ENCODE measurements at places on chromosomes 4 and X. TPM values are rescaled to one million over a fixed set of nuclear protein-coding genes. Genes with fewer than 3 reads are reported as not detected.

TCEAL2 gene
- total RNA-seq: 24.2 TPM

DLG3 gene
- total RNA-seq: 27.0 TPM

APLN gene
- total RNA-seq: 0.98 TPM

UBE2D3 gene
- total RNA-seq: 400 TPM

DNA sequence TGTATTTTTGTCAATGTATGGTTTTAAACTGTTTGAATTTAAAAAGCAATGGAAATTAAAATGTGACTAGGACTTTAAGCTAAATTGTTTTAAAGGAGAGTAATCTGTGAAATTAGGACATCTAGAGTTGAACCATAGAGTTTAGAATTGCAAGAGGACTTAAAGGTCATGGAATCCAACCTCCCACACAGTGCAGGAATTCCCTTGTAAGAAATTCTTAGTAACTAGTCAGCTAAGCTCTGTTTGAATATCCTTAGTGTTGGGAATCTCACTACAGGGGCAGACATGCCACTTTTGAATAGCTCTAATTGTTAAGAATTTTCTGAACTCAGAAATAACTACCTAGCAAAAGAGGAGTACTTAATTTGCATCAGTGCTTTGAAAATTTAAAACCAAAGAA is 292.9 kb downstream of the IL1RAPL1 start:
- H3K27ac ChIP-seq: no peak overlapping the region
- no peak for DNase-seq
- H3K4me1 ChIP-seq: no peaks in the 10 kb centered on the region
- no peaks in the 10 kb centered on the region for H3K27me3 ChIP-seq
- H3K36me3 ChIP-seq: no peaks in the 10 kb centered on the region
- no peak overlapping the region for H3K4me3 ChIP-seq

DNA sequence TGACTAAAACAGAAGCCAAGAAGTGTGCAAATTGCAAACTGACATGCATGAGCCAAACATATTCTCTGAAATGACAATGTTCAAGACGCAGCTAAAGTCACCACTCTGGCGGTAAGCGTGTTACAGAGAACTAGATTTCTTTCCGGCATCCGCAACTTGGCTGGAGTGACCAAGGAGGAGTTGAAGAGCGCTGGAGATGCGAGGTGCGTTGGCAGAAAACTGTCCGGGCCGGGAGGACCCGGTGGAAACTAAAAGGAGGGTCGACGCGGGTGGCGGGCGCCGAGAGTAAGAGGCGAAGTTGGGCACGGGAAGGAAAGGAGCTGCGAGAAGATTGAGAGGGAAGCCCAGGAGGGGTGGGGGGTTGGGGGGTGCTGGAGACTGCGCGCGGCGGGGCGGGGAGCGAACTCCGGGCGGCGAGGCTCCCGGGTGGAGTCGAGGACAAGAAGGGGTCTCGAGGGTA is 807 bp downstream of the SEL1L3 start:
- peak overlapping the region; percentile 68 for H3K4me3 ChIP-seq
- H3K27me3 ChIP-seq: peaks cover 10% of the 10 kb centered on the region
- H3K4me1 ChIP-seq: peaks cover 36% of the 10 kb centered on the region
- no peaks in the 10 kb centered on the region for H3K36me3 ChIP-seq
- peak overlapping the region; percentile 60 for H3K27ac ChIP-seq

- H3K27me3 ChIP-seq: no peaks in the 10 kb centered on the region
- H3K36me3 ChIP-seq: no peaks in the 10 kb centered on the region
- DNase-seq: no peak
- H3K27ac ChIP-seq: no peak overlapping the region
Measured at GRCh38 chrX:129996120-129996519, 13.7 kb downstream of the BCORL1 start.

FGFRL1 gene
- total RNA-seq: 22.0 TPM

- H3K4me1 ChIP-seq: no peaks in the 10 kb centered on the region
- H3K36me3 ChIP-seq: no peaks in the 10 kb centered on the region
- no peak overlapping the region for H3K27ac ChIP-seq
- no peaks in the 10 kb centered on the region for H3K27me3 ChIP-seq
Measured at GRCh38 chr4:150387981-150388380, 194.0 kb upstream of the MAB21L2 start.

DNA sequence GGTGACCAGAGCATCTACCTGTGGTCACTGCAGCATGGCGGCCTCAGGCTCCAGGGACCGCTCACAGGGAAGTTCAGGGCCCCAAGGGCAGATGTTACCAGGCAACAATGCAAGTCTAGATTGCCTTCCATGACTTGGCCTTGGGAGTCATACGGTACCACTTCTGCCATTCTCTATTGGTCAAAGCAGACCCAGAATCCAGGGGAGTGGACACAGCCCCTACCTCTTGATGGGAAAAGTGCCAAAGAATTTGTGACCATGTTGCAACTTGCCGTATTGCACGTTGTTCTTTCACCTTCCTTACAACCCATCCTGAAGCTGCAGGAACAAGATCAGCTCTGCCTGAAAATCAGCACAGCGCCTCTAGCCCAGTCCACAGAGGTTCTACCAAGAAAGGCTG is 111.1 kb downstream of the IRF2 start:
- no peak overlapping the region for H3K4me3 ChIP-seq
- H3K27me3 ChIP-seq: no peaks in the 10 kb centered on the region
- H3K4me1 ChIP-seq: peaks cover 6% of the 10 kb centered on the region
- DNase-seq: no peak
- H3K27ac ChIP-seq: no peak overlapping the region

- no peaks in the 10 kb centered on the region for H3K27me3 ChIP-seq
- H3K4me1 ChIP-seq: no peaks in the 10 kb centered on the region
- H3K36me3 ChIP-seq: no peaks in the 10 kb centered on the region
- H3K27ac ChIP-seq: no peak overlapping the region
Measured at GRCh38 chr4:26130841-26131432, 189.9 kb upstream of the RBPJ start.

DNA sequence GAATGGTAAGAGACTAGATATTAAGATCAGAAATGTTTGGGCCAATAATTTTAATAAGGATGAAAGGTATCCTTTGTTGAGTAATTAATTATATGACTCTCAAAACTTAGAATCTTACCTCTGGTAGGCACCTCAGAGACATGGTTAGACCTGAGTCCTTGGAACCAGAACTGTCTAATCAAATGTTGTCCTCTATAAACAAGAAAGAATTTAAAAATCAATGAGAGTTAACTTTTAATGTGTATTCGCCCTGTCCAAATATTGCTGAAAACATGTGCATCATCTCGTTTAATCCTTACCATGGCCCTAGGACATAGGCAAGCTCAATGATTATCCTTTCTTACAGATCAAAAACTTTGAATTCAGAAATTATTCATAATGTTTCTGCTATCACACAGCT is 24.0 kb upstream of the NUDT11 start:
- H3K27me3 ChIP-seq: no peaks in the 10 kb centered on the region
- no peak overlapping the region for H3K27ac ChIP-seq

DNA sequence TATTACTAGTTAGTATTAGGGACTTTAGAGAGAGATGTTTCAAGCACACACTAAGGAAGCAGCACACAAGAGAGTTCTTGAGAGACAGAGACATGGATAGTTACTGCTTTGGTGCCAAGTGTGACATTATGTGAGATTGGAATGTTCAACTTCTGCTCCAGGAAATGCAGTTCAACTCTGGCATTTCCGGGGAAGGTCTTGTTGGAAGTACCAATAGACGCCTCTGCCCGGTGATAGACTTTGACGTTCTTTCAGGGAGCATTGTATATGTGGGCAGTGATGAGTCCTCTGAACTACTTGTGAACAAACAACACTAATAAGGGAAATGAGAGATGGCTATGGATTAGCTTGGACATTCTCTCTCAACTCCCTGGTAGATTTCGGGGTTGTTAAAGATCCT is 638.1 kb upstream of the BOD1L1 start:
- no peak overlapping the region for H3K27ac ChIP-seq
- no peak for DNase-seq
- H3K4me1 ChIP-seq: no peaks in the 10 kb centered on the region
- H3K4me3 ChIP-seq: no peak overlapping the region
- no peaks in the 10 kb centered on the region for H3K27me3 ChIP-seq

DNA sequence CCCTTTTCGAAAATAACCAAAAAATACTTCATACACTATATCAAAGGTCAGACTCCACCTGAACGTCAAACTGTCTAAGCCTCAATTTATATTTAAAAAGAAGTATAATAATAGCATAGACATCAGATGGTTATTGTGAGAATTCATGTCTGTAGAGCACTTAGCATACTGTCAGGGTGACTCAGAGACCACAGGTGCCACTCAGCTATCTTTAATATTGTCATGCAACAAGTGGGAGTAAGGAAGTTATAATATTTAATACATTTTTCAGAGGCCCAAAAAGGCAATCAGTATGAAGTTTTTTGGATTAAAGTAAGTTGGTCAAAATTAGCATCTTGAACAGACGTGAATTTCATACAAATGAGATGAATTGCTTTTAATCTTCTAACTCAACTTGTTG is 93.3 kb downstream of the PHOX2B start:
- peaks cover 8% of the 10 kb centered on the region for H3K4me1 ChIP-seq
- DNase-seq: no peak
- no peak overlapping the region for H3K27ac ChIP-seq
- no peaks in the 10 kb centered on the region for H3K27me3 ChIP-seq
- no peak overlapping the region for H3K4me3 ChIP-seq

GRCh38 chr4:21753084-21753760 is 195.3 kb downstream of the KCNIP4 start:
- no peaks in the 10 kb centered on the region for H3K27me3 ChIP-seq
- H3K4me3 ChIP-seq: no peak overlapping the region
- no peak for DNase-seq
- no peaks in the 10 kb centered on the region for H3K36me3 ChIP-seq
- no peak overlapping the region for H3K27ac ChIP-seq

DNA sequence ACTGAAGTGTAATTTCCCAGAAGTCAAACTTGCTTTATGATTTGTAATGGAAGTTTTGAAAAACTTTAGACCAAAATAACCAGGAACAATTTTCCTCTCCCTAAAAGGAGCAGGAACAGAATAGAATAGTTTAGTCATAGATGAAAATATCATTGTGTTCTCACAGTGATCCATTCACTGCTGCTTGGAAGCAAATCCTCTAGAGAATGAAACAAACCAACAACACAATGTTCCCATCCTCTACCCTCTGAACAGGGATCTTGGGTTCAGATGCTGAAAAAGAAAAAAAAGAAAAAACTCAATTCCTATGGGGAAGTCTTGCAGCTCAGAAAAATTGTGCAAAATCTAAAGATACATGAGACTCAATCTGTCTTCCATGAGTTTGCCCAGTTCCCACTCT is 12.2 kb downstream of the DSPP start:
- H3K27me3 ChIP-seq: no peaks in the 10 kb centered on the region
- peak overlapping the region; percentile 60 for H3K27ac ChIP-seq
- no peak for DNase-seq
- peaks cover 20% of the 10 kb centered on the region for H3K4me1 ChIP-seq
- H3K36me3 ChIP-seq: no peaks in the 10 kb centered on the region

VSIG1 gene
- total RNA-seq: not detected

SFRP2 gene
- 24.1 TPM for total RNA-seq

RAB40A gene
- total RNA-seq: 4.5 TPM

DNA sequence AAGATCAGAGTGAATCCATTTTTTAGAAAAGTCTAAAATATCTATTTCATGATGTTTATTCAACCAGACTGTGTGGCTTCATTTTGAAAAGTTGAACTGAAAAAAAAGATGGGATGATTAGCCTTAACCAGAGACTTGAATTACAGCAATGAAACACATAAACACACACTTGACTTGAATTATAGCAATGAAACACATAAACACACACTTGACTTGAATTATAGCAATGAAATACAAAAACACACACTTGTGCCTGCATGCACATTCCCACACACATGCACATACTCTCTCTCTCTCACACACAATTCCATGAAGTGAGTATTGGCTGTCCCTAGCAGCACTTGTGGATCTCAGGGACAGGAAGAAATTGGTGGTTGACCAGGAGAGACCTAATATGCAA is 286.8 kb downstream of the USP46 start:
- no peak overlapping the region for H3K27ac ChIP-seq
- H3K36me3 ChIP-seq: no peaks in the 10 kb centered on the region
- H3K4me1 ChIP-seq: no peaks in the 10 kb centered on the region

GRCh38 chr4:8917868-8918783 is 46.5 kb upstream of the HMX1 start:
- H3K36me3 ChIP-seq: no peaks in the 10 kb centered on the region
- H3K4me1 ChIP-seq: no peaks in the 10 kb centered on the region

DNA sequence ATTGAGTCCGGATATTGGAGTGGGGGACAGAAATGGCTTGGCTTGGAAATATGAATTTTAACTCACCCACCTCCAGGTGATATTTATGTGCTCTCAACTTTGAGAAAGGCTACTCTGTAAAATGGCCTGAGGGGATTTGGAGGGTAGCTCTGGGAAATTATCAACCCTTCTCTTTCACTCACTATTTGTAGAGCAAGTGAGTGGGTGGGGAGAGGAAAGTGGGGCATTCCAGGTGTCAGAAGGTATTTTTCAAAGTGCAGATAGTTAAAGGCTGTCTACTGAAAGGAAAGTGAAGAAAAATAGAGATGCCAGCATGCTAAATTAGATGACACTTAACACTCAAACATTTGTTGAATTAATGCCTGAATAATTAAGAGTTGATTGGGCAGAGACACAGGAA is 44.1 kb downstream of the TMEM164 start:
- DNase-seq: no peak
- H3K4me1 ChIP-seq: peaks cover 12% of the 10 kb centered on the region
- H3K27ac ChIP-seq: no peak overlapping the region

KLHL13 gene
- 12.3 TPM for total RNA-seq

GRCh38 chrX:12758291-12758690 is 32.9 kb upstream of the PRPS2 start:
- no peak for DNase-seq
- no peaks in the 10 kb centered on the region for H3K4me1 ChIP-seq
- no peaks in the 10 kb centered on the region for H3K27me3 ChIP-seq
- H3K4me3 ChIP-seq: no peak overlapping the region

NLRP2B gene
- not detected for total RNA-seq

DNA sequence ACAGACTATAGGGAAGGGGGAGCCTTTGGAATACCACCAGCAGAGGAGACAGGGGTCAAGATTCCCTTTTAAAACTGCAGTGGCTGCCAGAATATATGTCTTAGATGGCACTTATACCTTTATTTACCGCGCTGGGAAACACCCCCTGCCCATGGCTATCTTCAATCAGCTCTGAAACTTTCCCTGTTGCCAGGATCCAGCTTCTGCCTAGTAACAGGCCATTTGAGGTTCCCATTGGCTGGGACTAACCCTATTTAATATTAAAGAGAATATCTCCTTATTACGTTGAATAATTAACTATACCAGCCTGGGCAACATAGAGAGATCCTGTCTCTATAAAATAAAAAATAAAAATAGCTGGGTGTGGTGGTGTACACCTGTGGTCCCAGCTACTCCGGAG is 23.8 kb downstream of the SOWAHB start:
- H3K4me1 ChIP-seq: no peaks in the 10 kb centered on the region
- no peak overlapping the region for H3K27ac ChIP-seq
- no peak for DNase-seq
- H3K27me3 ChIP-seq: peaks cover 2% of the 10 kb centered on the region

GPR143 gene
- not detected for total RNA-seq

ADH1B gene
- 359 TPM for total RNA-seq

- no peak overlapping the region for H3K27ac ChIP-seq
- H3K4me3 ChIP-seq: no peak overlapping the region
- no peak for DNase-seq
- H3K4me1 ChIP-seq: peaks cover 6% of the 10 kb centered on the region
Measured at GRCh38 chr4:53777244-53777984, 186.1 kb upstream of the LNX1 start.

- H3K27me3 ChIP-seq: no peaks in the 10 kb centered on the region
- H3K27ac ChIP-seq: no peak overlapping the region
- H3K4me1 ChIP-seq: no peaks in the 10 kb centered on the region
- DNase-seq: no peak
- no peak overlapping the region for H3K4me3 ChIP-seq
Measured at GRCh38 chr4:56187688-56188087, 199.6 kb downstream of the AASDH start.

All from esophagus muscularis mucosa (tissue), 4 donors.